Activated CD4-positive, alpha-beta memory T cell treated with anti-CD3 and anti-CD28 coated beads, Interleukin-2, amount 10 ng/mL, durations not matched to agents 7 days and 5 days (primary cell): ENCODE measurements at places on chromosomes 4 and X. TPM values are rescaled to one million over a fixed set of nuclear protein-coding genes. Genes with fewer than 3 reads are reported as not detected.

OPHN1 gene
- 0.10 TPM for total RNA-seq

CCDC160 gene
- not detected for total RNA-seq

PDLIM3 gene
- not detected for total RNA-seq

- no peak for DNase-seq
- peaks cover 34% of the 10 kb centered on the region for H3K36me3 ChIP-seq
- H3K4me1 ChIP-seq: peaks cover 20% of the 10 kb centered on the region
- H3K27me3 ChIP-seq: no peaks in the 10 kb centered on the region
- no peak overlapping the region for H3K4me3 ChIP-seq
These were observed 30.1 kb downstream of the SUV39H1 start for GRCh38 chrX:48726596-48726995.

GRCh38 chr4:169626331-169627282, 6.2 kb downstream of the CLCN3 start:
- no peaks in the 10 kb centered on the region for H3K27me3 ChIP-seq
- no peak overlapping the region for H3K4me3 ChIP-seq
- peaks cover 32% of the 10 kb centered on the region for H3K4me1 ChIP-seq
- peaks cover 18% of the 10 kb centered on the region for H3K36me3 ChIP-seq
- no peak for DNase-seq
- H3K27ac ChIP-seq: no peak overlapping the region

DNA sequence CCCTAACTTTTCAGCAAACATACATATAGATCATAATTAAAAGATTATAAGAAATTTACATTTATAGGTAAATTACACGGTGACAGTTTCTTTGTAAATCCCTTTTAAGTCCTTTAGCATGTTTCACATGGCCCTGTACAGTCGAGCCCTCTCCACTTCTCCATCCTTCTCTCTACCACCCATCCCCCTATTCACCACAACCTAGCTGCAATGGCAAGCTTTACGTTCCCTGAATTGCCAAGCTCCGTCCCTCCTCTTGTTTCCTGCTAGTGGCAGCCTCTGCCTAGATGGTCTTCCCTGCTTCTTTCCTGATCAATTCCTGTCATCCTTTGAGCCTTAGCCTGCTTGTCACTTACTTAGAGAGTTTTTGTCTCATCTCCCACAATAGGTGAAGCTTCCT, 116.2 kb downstream of the TMA16 start:
- no peaks in the 10 kb centered on the region for H3K36me3 ChIP-seq
- no peak overlapping the region for H3K4me3 ChIP-seq
- no peak overlapping the region for H3K27ac ChIP-seq
- no peaks in the 10 kb centered on the region for H3K27me3 ChIP-seq

DNA sequence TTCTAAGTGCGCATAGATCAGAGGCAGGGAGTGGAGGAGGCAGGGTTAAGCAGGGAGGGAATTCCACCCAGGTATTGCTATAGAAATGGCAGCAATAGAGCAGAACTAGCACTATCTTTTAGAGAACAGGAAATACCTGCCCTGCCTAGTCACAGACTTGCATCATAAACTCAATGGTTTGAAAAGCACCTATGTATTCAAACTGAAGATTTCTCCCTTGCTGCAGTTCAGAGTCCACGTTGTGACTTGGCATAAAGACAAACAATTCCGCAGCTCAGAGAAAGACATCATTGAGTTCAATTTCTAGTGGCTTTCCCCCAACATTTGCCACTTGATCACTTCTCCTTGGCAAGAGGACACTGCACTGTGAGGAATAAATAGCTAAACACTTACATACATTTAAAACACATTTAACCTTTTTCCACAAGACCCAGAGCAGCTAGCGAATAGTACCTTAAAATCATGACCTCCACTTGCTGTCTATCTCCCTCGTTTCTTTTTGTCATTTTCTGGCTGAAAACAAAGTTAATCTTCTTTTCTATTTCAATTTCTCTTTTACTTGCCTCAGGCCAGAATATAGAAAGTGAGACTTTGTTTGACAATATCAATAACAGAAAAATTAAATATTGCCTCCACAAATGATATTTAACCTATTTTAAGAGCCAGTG, 42.4 kb downstream of the SLC7A11 start:
- H3K4me1 ChIP-seq: peaks cover 6% of the 10 kb centered on the region
- H3K27ac ChIP-seq: no peak overlapping the region
- no peak overlapping the region for H3K4me3 ChIP-seq
- H3K36me3 ChIP-seq: no peaks in the 10 kb centered on the region

DNA sequence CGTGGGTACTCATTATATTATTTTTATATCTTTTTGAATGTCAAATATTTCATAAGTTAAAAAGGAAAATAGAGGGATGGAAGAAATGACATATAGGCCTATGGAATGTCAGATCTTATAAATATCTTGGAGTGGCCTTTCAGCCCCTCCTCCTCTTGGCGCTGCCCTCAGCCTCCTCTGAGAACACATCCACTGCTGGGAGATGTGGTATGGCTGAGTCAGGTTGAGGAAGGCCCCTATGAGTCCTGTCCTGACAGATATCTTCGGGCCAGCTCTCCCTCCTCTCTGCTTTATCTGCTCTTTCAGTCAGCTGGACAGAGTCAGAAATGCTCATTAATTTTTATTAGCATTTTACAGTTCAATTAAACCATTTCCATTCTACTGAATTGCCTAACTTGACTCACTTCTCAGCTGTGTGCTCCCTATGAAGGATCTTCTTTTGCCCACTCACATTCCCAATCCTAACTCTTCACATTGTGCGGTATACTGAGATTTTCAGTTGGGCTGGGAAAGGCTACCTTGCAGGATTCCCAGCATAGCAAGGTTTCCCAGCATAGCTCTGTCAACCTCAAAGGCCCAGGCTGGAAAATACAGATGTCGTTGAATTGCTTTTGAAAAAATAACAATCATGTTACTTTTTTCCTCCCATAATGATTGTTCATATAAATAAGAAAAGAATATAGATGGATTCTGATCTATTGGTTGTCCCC, 128.0 kb downstream of the ARHGEF9 start:
- H3K4me1 ChIP-seq: no peaks in the 10 kb centered on the region
- no peaks in the 10 kb centered on the region for H3K27me3 ChIP-seq
- peaks cover 12% of the 10 kb centered on the region for H3K36me3 ChIP-seq

GRCh38 chr4:83753260-83753659, 217.4 kb downstream of the GPAT3 start:
- H3K4me1 ChIP-seq: no peaks in the 10 kb centered on the region
- no peaks in the 10 kb centered on the region for H3K36me3 ChIP-seq
- peaks cover 4% of the 10 kb centered on the region for H3K27me3 ChIP-seq
- DNase-seq: no peak

- H3K4me1 ChIP-seq: peaks cover 12% of the 10 kb centered on the region
- no peak overlapping the region for H3K27ac ChIP-seq
- H3K4me3 ChIP-seq: no peak overlapping the region
- DNase-seq: no peak
- peaks cover under 1% of the 10 kb centered on the region for H3K36me3 ChIP-seq
These were observed 4.2 kb upstream of the CUL4B start for GRCh38 chrX:120564925-120565324.

- peaks cover 6% of the 10 kb centered on the region for H3K27me3 ChIP-seq
- peak overlapping the region; percentile 67 for H3K4me3 ChIP-seq
- H3K36me3 ChIP-seq: peaks cover 5% of the 10 kb centered on the region
- peaks cover 56% of the 10 kb centered on the region for H3K4me1 ChIP-seq
These were observed 608 bp downstream of the RAPGEF2 start for GRCh38 chr4:159103384-159103990.

DNA sequence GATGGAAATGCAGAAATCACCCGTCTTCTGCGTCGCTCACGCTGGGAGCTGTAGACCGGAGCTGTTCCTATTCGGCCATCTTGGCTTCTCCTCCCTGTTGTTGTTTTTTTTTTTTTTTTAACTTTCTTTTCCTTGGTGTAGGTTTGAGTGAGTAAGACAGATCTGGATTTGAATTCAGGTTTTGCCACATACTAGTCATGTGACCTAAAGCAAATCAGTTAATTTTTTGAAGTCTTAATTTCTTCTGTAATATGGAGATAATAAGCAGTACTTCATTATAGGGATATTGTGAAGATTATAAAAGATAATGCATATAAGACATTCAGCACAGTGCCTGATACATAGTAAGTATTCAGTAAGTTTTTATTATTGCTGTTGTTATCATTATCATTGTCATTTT, 41.5 kb upstream of the BRS3 start:
- no peak overlapping the region for H3K4me3 ChIP-seq
- no peak for DNase-seq
- no peaks in the 10 kb centered on the region for H3K36me3 ChIP-seq
- no peak overlapping the region for H3K27ac ChIP-seq

DNA sequence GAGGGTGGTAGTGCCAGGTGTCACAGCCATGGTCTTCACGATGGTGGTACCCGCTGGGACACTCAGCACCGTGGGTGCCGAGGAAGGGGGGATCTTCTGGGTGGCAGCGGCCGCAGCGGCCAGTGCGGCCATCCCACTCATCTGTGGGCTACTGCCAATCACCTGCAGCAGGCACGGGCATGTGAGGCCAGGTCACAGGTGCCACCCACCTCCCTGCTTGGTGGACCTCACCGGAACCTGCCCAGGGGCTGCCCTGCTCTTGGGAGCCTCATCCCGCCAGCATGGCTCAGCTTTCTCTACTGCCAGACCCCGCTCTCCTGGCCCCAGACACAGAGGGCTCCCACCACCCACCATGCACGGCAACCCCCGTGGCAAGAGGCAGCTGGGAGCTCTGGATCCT, 13.0 kb downstream of the HCFC1 start:
- H3K27me3 ChIP-seq: no peaks in the 10 kb centered on the region
- no peak overlapping the region for H3K27ac ChIP-seq
- DNase-seq: no peak
- H3K4me1 ChIP-seq: peaks cover 3% of the 10 kb centered on the region

GRCh38 chr4:142452161-142452855, 393.8 kb downstream of the INPP4B start:
- no peak overlapping the region for H3K27ac ChIP-seq
- no peaks in the 10 kb centered on the region for H3K4me1 ChIP-seq
- peaks cover 3% of the 10 kb centered on the region for H3K36me3 ChIP-seq
- no peak overlapping the region for H3K4me3 ChIP-seq

DNA sequence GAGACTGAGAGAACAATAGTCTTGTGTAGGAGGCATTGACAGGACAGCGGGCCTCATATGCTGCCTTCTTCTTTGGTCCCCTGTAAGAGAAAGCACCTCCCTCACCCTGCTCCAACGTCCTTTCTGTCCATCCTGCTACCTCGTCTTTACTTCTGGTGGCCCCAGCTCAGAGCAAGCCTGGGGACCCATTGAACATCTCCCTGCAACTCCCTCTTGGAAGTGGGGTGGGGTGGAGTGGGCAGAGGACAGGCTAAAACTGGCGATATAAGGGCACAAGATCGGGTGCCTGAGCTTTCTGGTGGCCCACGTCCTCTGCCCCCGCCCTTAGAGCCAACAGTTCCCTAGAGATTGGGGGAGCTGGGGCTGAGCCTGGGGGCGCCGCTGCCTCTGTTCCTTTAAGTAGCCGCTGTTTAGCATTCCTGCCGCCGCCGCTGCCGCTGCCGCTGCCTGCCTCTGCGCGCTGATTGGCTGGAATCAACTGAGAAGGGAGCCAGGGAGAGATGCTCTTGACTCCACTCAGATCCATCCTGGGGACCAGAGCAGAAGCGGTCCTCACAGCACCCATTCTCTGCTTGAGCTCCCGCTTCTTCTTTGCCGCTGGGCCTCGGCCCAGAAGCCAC, at the start of gene DLG3:
Gene DLG3 (plus strand): TSS at position 510 of the 620 bp plus-strand sequence. CDS start 367 bp downstream, outside the sequence.
- no peaks in the 10 kb centered on the region for H3K36me3 ChIP-seq
- no peak for DNase-seq
- H3K4me3 ChIP-seq: peak within 1 kb of the TSS; percentile 49
- H3K4me1 ChIP-seq: peaks cover 6% of the 10 kb centered on the region
- H3K27ac ChIP-seq: no peak within 1 kb of the TSS

DNA sequence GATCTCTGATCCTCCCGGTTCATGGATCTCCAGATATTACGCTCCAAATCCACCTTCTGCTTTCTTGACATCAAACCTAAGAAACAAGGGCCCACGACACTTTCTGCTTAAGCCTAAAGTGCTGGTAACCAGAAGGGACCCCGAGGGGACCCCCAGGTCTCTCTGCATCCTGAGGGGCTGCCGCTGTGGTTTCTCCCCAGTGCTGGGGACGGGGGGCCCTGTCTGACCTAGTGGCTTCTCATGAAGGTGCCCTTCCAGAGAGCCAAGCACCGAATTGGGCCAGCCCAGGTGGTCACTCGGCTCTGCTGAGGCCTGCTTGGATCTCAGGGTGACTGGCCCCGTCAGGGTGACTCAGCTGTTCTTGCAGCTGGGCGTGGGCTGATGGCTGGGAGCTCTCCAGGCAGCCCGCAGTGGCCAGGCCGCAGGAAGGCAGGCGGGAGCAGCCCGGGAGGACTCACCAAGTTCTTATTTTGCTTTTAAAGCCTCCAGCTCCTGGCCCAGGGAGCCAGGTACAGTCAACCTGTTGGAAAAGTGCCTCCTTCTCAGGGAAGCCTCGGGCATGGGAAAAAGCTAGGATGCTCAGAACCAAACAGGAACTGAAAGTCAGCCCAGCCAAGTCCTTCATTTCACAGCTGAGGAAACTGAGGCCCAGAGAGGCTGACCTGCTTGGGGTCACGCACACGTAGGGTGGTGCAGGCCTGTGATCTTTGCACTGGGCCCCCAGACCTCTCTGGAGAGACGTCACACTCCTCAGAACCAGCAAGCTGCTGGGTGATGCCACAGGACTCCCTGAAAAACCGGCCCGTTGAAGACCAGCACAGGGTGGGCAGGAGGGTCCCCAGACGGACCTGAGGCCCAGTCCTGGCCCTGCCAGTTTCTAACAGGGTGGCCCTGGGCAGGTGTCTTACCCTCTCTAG, 16.7 kb downstream of the BLOC1S4 start:
- H3K27ac ChIP-seq: no peak overlapping the region
- no peaks in the 10 kb centered on the region for H3K36me3 ChIP-seq
- peaks cover 3% of the 10 kb centered on the region for H3K4me1 ChIP-seq
- peaks cover 2% of the 10 kb centered on the region for H3K27me3 ChIP-seq

DNA sequence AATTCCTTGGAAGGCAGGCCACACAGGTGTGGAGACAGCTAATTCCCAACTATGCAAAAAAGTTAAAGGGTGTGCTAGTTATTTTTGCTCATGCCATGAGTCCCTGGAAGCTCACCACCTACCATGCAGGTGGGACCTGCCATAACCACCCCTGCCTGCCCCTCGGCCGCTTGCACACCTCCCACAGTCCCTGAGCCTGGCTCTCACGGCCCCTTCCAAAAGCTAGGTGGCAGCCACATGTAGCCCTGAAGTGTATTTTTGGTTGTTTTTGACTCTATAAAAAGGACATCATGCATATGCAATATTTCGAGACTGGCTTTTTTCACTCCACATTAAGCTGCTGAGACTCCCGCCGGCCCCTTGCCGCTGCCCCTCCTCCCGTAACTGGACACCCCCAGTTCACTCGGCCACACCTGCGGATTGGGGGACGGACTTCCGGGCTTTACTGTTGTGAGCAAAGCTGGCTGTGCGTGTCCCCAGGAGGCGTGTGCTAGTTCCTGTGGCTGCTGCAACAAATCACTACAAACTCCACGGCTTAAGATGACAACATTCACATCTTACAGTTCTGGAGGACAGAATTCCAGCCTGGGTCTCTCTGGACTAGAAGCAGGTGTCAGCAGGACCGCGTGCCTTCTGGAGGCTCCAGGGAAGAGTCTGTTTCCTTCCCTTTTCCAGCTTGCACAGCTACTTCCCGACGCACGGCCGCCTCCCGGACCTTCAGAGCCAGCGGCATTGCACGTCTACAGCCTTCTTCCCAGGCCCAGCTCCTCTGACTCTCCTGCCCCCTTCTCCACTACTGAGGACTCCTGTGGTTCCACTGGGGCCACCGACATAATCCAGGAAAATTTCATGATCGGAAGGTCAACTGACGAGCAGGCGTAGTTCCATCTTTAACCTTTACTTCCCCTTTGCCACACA, 24.8 kb downstream of the ZFYVE28 start:
- DNase-seq: peak; percentile 24
- no peak overlapping the region for H3K4me3 ChIP-seq
- H3K36me3 ChIP-seq: peaks cover 3% of the 10 kb centered on the region
- H3K4me1 ChIP-seq: peaks cover 41% of the 10 kb centered on the region
- H3K27ac ChIP-seq: no peak overlapping the region

GRCh38 chr4:13267091-13267490, 217.0 kb downstream of the RAB28 start:
- H3K36me3 ChIP-seq: no peaks in the 10 kb centered on the region
- H3K27me3 ChIP-seq: no peaks in the 10 kb centered on the region
- H3K4me3 ChIP-seq: no peak overlapping the region
